ENCODE measurements at places on chromosomes 6 and 20. TPM values are rescaled to one million over a fixed set of nuclear protein-coding genes. Genes with fewer than 3 reads are reported as not detected.

GRCh38 chr6:84243240-84243639, 15.8 kb upstream of the CEP162 start:
- H3K36me3 ChIP-seq = no peaks in the 10 kb centered on the region
- H3K4me1 ChIP-seq = no peaks in the 10 kb centered on the region
- no peaks in the 10 kb centered on the region for H3K27me3 ChIP-seq
- no peak for DNase-seq

DNA sequence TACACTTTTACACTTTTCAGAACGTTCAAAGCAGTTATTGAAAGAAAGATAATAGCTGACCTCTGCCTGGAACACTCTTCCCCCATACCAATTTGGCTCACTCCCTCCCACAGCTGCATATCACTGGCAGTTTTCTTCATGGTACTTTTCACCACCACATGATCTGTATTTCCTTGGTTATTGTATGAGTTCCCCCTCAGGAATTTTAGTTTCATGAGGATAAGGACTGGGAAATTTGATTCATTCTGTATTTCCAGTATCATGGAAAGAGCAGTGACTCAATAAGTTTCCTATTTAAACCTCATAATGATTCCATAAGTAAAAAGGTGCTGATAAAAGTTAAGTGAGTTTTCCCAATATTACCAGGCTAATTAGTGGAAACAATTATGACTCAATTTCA, 16.0 kb downstream of the HTR1B start:
- H3K27me3 ChIP-seq = no peaks in the 10 kb centered on the region
- H3K27ac ChIP-seq = no peak overlapping the region
- DNase-seq = no peak
- H3K36me3 ChIP-seq = no peaks in the 10 kb centered on the region
- no peaks in the 10 kb centered on the region for H3K4me1 ChIP-seq

DNA sequence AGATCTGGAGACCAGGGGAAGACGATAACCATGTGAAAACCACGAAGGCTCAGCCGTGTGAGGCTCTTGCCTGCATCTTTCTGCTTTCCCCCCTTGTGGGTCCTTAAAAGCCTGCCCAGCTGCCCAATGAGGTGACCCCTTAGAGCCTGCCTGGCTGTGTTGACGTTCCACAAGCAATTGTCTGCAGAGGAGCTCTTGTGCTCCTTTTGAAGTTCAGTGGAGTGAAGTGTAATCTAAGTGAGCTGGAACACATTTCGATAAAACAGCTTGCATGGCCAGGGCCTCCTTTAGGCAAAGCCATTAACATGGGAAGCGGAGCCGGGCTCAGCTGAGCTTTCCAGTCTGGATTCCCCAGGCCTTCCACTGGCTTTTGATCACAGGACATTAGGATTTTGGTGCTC, 27.3 kb upstream of the TCP11 start:
- H3K27me3 ChIP-seq = no peaks in the 10 kb centered on the region
- DNase-seq = no peak
- H3K4me1 ChIP-seq = no peaks in the 10 kb centered on the region
- H3K36me3 ChIP-seq = no peaks in the 10 kb centered on the region
- no peak overlapping the region for H3K4me3 ChIP-seq

- H3K36me3 ChIP-seq = no peaks in the 10 kb centered on the region
- H3K4me1 ChIP-seq = peaks cover 10% of the 10 kb centered on the region
- peak; percentile 75 for DNase-seq
These were observed 50.9 kb downstream of the PLCB4 start for GRCh38 chr20:9119776-9120175.

- no peaks in the 10 kb centered on the region for H3K27me3 ChIP-seq
- H3K36me3 ChIP-seq = no peaks in the 10 kb centered on the region
- H3K4me3 ChIP-seq = no peak overlapping the region
- H3K27ac ChIP-seq = no peak overlapping the region
- DNase-seq = no peak
These were observed 32.6 kb downstream of the HDGFL1 start for GRCh38 chr6:22601984-22602383.

DNA sequence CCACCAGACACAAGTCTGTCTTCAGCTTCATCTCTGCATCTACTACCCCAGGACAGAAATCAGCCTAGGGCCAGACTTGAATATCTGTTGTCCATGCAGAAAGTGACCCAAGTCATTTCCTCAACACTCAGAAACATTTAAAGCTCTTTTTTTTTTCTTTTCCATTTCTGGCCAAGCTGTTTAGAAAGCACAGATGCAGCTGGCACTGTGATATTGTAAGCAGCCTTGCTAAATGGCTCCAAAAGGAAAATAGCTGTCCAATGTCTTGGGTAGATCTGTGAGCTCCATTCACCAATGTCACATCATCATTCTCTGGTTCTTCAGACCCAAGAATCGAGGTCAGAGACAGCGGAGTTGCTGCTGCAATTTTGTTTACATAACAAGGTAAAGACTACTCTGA, 174.2 kb downstream of the PDE7B start:
- H3K27me3 ChIP-seq = no peaks in the 10 kb centered on the region
- no peak overlapping the region for H3K27ac ChIP-seq
- no peak overlapping the region for H3K4me3 ChIP-seq
- no peak for DNase-seq
- no peaks in the 10 kb centered on the region for H3K4me1 ChIP-seq

Gene NFATC2
- total RNA-seq = 16.9 TPM

DNA sequence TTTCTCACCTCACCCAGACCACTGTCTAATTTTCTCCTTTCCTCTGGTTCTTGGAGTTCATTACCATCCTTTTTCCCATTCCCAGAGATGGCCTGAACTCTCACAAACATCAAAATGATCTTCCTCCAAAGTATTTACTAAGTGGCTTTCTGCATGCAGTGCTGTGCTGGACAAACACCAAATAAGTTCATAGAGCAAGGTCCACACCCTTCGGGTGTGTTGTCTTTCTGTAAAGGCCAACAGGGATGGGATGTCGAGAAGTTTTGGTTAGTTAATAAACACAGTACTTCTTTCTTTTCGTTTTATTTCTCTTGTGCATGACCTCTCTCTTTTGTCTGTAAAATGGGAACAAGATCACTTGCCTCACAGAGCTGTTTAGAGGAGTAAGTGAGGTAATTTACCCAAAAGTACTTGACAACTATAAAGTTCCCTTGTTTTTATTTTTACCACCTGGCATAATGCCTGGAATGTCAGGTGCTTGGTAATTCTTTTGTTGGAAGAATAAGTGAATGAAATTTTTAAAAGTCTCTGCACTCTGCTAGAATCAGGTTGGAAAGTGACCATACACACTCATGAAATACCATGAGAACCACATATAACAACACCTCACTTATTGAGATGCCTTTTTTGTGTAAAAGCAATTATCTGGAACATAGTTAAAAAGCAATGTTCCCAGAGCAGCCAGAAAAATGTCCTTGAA, 22.8 kb upstream of the CCN6 start:
- DNase-seq = no peak
- no peaks in the 10 kb centered on the region for H3K27me3 ChIP-seq
- H3K27ac ChIP-seq = peak overlapping the region; percentile 48
- no peaks in the 10 kb centered on the region for H3K36me3 ChIP-seq
- H3K4me3 ChIP-seq = no peak overlapping the region

GRCh38 chr20:56957737-56958553, 308.5 kb downstream of the BMP7 start:
- peaks cover 48% of the 10 kb centered on the region for H3K27me3 ChIP-seq
- H3K27ac ChIP-seq = no peak overlapping the region
- no peaks in the 10 kb centered on the region for H3K36me3 ChIP-seq
- no peaks in the 10 kb centered on the region for H3K4me1 ChIP-seq
- no peak for DNase-seq

Gene CRIP3
- not detected for total RNA-seq

- no peaks in the 10 kb centered on the region for H3K36me3 ChIP-seq
- no peak overlapping the region for H3K27ac ChIP-seq
- DNase-seq = no peak
- H3K27me3 ChIP-seq = no peaks in the 10 kb centered on the region
These were observed 13.7 kb upstream of the FUT9 start for GRCh38 chr6:96001891-96002575.

- H3K4me3 ChIP-seq = no peak overlapping the region
- DNase-seq = no peak
- H3K27ac ChIP-seq = no peak overlapping the region
- H3K4me1 ChIP-seq = peaks cover 16% of the 10 kb centered on the region
- H3K36me3 ChIP-seq = no peaks in the 10 kb centered on the region
These were observed 34.4 kb upstream of the GCLC start for GRCh38 chr6:53579338-53579737.

Gene BMP7
- total RNA-seq = 2.5 TPM

Gene DEFB132
- total RNA-seq = not detected

- no peaks in the 10 kb centered on the region for H3K36me3 ChIP-seq
- no peaks in the 10 kb centered on the region for H3K4me1 ChIP-seq
- H3K27me3 ChIP-seq = no peaks in the 10 kb centered on the region
- no peak overlapping the region for H3K27ac ChIP-seq
- no peak overlapping the region for H3K4me3 ChIP-seq
These were observed 20.1 kb downstream of the ENPP3 start for GRCh38 chr6:131657222-131657621.

- H3K4me3 ChIP-seq = no peak overlapping the region
- no peaks in the 10 kb centered on the region for H3K36me3 ChIP-seq
- H3K4me1 ChIP-seq = no peaks in the 10 kb centered on the region
These were observed 113.1 kb upstream of the MTHFD1L start for GRCh38 chr6:150752409-150752808.

DNA sequence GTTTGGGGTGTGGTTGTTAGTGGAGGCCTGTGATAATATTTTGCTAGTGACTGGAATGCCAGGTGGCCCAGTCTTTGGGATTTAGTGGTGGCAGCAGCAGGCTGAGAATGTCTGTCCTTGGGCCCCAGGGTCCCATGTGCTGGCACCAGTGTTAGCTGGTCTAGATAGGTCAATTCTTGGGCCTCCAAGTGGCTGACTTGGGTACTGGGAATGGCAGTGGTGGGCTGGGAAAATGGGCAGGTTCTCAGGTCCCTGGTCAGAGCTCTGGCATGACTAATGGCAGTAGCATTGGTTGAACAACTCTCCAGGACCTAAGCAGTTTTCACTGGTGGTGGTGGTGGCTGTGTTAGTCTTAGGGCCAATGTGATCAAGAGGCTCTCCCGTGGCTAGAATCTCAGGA, 50.3 kb downstream of the OLIG3 start:
- DNase-seq = no peak
- no peak overlapping the region for H3K4me3 ChIP-seq
- no peak overlapping the region for H3K27ac ChIP-seq
- H3K4me1 ChIP-seq = no peaks in the 10 kb centered on the region

DNA sequence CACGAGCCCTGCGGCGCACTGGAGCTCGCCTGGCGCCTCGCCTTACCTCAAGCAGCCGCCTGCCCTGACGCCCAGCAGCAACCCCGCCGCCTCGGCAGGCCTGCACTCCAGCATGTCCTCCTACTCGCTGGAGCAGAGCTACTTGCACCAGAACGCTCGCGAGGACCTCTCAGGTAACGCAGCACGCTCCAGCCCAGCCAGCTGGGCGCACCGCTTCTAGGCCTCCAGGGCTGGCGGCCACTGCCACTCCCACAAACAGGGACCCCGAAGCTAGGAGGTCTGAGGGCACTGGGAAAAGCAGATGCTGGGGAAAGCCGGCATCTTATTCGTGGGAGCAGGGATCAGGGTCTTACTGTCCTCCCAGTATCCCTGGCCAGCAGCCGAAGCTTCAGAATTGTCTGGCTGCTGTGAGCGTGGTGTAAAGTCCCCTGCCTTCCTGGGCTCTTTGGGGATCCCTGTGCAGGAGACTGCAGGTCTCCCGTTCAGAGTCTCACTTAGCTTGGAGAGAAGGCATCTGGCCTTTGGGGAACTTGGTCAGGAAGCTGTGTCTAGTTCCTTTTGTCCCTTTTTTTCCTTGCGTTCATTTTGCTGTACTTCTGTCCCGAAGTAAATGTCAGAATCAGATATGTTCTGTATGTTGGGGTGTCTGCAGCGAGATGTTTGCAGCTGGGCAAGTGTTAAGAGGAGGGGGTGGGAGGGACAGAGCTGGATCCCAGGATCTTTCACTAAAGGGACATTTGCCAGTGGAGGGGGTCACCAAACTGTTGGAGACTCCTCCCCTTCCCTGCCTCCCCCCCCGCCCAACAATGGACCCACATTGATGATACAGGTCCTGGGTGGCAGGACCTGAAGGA, 1.8 kb downstream of the FOXF2 start:
- DNase-seq = no peak
- H3K4me3 ChIP-seq = peak overlapping the region; percentile 66
- H3K36me3 ChIP-seq = no peaks in the 10 kb centered on the region
- peaks cover 29% of the 10 kb centered on the region for H3K4me1 ChIP-seq

Gene ZNF391
- 6.1 TPM for total RNA-seq

GRCh38 chr6:154249499-154250298, 106.9 kb downstream of the IPCEF1 start:
- no peaks in the 10 kb centered on the region for H3K4me1 ChIP-seq
- H3K36me3 ChIP-seq = no peaks in the 10 kb centered on the region
- DNase-seq = no peak
- H3K27ac ChIP-seq = no peak overlapping the region
- H3K4me3 ChIP-seq = no peak overlapping the region

Gene FAM217A
- total RNA-seq = not detected

GRCh38 chr6:24882835-24883555, 52.8 kb downstream of the RIPOR2 start:
- no peaks in the 10 kb centered on the region for H3K36me3 ChIP-seq
- no peaks in the 10 kb centered on the region for H3K4me1 ChIP-seq
- H3K4me3 ChIP-seq = no peak overlapping the region
- no peaks in the 10 kb centered on the region for H3K27me3 ChIP-seq
